T-cell (primary cell): ENCODE measurements at places on chromosomes 6 and 20. TPM values are rescaled to one million over a fixed set of nuclear protein-coding genes. Genes with fewer than 3 reads are reported as not detected.

The CLPSL2 gene
- total RNA-seq, result not detected

The GINS1 gene
- total RNA-seq, result 1.5 TPM

The COL9A3 gene
- total RNA-seq, result 0.93 TPM

The EYA2 gene
- total RNA-seq, result not detected

The TSBP1 gene
- not detected for total RNA-seq

The OR12D3 gene
- not detected for total RNA-seq
